Activated CD8-positive, alpha-beta T cell treated with anti-CD3 and anti-CD28 coated beads, Interleukin-2, amount 10 ng/mL, durations not matched to agents 7 days and 5 days (primary cell): ENCODE measurements at places on chromosomes 7 and 10. TPM values are rescaled to one million over a fixed set of nuclear protein-coding genes. Genes with fewer than 3 reads are reported as not detected.

PPP1R17 gene
- not detected for total RNA-seq

GRCh38 chr10:35192645-35193249 is 66.1 kb downstream of the CREM start:
- DNase-seq = no peak

SYPL1 gene
- 52.4 TPM for total RNA-seq

GRCh38 chr7:116172353-116172752 is 38.0 kb upstream of the TES start:
- no peak for DNase-seq

DNA sequence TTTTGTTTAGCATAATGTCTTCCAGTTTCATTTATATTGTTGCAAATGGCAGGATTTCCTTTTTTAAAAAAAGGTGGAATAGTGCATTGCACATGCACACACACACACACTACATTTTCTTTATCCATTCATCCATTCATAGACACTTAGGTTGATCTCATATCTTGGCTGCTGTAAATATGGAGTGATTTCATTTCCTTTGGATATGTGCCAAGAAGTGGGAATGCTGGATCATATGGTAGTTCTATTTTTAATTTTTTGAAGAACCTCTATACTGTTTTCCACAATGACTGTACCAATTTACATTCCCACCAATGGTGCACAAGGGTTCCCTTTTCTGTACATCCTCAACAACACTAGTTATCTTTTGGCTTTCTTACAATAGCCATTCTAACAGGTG is 68.9 kb downstream of the EBLN1 start:
- DNase-seq = no peak

- no peak for DNase-seq
Measured at GRCh38 chr7:27546610-27547009, 116.1 kb downstream of the HIBADH start.

PCLO gene
- not detected for total RNA-seq

GRCh38 chr10:17516376-17516775 is 62.0 kb upstream of the ST8SIA6 start:
- no peak for DNase-seq

DNA sequence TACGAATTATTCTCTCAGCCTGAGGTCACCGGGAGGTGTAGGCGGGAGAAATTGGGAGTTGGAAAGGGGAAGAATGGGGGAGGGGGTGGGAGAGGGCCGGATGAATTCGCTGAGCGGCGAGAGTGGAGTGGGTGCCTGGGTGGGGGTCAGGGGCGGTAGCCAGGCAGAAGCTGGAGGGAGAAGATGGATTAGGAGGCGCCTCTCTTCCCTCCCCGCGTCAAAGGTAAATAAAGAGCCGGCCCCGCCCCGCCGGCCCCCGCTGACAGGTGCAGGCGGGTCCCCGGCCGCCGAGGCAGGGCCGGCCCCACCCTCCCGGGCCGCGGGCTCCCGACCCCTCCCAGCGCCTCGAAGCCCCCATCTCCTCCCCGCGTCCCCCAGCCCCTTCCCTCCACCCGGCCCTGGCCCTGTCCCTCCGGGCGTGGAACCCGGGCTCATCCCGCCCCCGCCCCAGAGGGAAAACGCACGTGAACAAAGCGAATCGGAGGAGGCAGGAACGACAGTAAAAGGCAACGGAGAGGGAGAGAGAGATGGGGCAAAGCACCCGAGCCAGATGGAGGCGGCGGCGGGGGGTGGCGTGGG is 872 bp downstream of the FAM131B start:
- DNase-seq = no peak

DNA sequence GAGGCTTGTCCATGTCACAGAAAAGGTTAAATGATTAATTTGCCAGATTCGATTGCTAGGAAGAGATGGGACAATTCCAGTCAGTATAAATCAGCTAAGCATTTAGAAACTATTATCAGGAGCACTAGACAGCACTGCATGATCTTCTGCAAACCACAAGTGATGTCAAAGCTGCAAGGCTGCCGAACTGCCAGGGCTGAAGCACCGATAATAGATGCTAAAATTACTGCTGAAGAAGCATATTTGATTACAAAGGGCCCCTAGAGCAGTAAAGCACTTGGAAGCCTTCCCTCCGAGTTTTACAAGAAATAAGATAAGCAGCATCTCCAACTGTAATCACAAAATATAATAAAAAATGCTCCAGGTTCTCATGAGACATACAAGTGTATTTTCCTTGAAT is 40.6 kb downstream of the RNLS start:
- no peak for DNase-seq

- no peak for DNase-seq
Measured at GRCh38 chr10:14556285-14556956, 218.3 kb downstream of the FAM107B start.

- DNase-seq = no peak
Measured at GRCh38 chr7:69825113-69825972, 227.1 kb downstream of the AUTS2 start.

DNA sequence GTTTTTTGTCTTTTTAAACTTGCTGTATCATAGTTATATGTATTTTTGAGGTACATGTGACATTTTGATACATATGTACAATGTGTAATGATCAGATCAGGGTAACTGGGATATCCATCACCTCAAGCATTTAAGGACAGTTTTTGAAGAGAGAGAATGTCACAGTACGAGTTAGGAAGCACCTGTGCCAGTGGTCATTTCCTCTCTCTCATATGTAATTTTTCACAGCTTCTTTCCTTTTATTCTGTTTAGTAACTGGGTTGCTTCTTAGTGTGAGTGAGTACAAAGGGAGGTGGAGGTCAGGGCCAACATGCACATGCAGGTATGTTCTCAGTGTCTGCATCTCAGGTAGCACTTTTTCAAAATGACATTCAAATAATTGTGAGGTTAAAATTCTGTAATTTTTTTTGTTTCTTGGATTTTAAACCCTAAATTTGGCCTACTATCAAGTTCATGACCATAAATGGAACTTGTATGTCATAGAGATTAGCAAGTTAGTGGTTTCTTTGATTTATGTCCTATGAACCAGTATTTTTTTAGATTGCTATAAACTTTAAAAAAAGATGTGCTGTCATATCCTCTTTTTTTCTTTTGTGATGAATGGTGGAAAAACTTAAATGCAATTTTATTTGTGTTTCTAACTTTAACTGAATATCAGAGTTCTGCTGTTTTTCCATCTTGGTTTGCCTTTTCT is 42.7 kb downstream of the SNX10 start:
- DNase-seq = no peak

- DNase-seq = no peak
Measured at GRCh38 chr7:29327455-29327854, 132.9 kb downstream of the CHN2 start.

MYL10 gene
- not detected for total RNA-seq

DNA sequence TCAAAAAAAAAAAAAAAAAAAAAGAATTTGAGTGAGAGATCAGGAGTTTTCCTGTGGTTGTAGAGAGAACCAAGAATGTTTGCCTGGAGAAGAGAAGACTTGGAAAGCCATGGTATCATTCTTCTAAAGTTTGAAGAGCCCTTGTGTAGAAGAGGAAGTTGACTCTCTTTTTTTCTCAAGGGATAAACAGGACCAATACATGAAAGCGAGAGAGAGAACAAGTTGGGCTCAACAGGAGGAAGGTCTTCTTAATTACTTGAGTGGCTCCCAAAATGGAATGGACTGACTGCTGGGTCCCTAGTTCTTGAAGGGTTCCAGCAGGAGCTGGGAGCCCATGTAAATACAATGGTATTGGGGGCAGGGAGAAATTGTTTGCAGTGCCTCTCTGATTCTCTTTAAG is 173.3 kb upstream of the ADO start:
- DNase-seq = no peak

DNA sequence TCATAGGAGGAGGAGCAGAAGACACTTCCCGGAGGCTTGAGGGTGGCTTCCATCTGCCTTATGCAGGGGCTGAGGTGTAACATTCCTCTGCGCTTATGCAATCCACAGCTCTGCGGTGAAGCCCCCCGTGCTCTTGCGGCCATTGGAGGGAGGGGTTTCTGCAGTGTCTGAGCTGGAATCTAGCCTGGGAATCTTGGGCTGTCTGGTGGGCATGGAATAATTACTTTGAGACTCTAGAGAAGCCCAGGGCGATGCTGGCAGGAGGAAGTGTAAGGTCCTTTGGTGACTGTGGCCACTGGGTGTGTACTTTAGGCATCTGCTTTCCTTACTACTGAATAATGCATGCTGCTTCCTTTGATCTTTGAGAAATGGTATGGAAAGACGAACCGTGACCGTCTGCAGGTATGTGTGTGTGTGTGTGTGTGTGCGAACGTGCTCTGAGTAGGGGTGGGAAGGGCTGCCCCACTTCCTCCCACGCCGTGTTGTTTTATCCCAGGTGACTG is 181.0 kb downstream of the PRPF18 start:
- DNase-seq = no peak

- DNase-seq = no peak
Measured at GRCh38 chr7:25758559-25758958, 393.4 kb upstream of the NFE2L3 start.

DNA sequence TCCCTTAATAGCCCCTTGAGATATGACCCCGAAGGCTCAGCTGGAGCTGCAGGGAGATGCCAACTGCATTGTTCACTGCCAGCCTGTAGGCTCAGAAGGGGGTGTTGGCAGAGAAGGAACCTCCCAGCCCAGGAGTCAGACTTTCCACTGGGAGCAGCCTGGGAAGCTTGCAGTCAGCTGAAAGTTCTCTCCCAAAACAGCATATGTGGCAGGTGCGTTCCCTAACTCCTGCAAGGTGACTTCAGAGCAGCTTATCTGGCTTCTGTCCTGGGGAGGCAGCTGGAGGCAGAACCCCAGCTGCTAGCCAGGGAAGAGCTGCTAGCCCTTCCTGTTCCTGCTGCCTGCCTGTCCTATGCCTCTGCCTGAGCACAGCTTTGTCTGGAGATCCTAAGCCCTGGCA is 8.1 kb downstream of the SFTPA2 start:
- no peak for DNase-seq

GRCh38 chr10:114343623-114344505 is 60.4 kb downstream of the AFAP1L2 start:
- no peak for DNase-seq

KCNIP2 gene
- 2.7 TPM for total RNA-seq

- DNase-seq = no peak
Measured at GRCh38 chr10:59281861-59282260, 80.5 kb downstream of the FAM13C start.

DNA sequence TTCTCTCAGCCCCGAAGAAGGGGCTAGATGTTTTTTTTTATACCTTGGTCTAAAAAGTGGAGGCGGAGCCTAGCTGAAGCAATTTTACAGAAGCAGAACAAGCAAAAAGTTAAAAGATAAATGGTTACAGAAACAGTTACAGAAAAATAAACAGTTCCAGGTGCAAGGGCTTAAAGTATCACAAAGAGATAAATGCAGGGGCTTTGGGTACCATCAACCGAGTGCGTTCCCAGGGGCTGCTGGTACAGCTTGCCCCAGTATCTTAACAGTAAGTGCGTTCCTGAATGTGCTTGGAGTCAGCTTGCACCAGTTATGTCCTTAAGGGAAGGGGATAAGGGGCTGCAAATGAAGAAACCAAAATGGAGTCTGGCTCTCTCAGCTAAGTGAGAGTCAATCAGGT is 173.9 kb upstream of the MBL2 start:
- no peak for DNase-seq

DNA sequence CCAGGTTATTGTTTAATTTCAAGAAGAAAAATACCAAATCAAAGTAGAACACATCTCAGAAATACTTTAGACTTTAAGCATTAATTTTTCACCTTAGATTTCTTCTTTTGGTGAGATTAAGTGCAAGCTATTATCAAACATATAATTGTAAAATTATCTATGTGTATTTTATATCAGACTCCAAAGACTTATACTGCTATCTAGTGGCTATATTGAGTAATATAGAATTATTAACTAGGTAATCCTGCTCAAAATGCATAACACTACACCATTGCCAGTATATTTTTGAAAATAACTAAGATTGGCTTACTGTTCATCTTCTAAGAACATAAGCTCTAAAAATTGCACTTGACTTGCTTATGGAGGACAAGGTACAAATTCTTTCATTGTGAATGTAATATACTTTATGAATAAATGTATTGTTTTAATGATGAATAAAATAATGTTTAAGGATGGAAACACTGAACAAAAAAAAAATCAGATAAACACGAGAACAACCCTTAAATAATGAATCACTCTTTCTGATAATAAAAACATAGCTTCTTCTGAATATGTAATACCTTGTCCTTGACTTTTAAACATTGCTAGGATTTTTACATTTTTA is 86.7 kb upstream of the GNAI1 start:
- no peak for DNase-seq

DNA sequence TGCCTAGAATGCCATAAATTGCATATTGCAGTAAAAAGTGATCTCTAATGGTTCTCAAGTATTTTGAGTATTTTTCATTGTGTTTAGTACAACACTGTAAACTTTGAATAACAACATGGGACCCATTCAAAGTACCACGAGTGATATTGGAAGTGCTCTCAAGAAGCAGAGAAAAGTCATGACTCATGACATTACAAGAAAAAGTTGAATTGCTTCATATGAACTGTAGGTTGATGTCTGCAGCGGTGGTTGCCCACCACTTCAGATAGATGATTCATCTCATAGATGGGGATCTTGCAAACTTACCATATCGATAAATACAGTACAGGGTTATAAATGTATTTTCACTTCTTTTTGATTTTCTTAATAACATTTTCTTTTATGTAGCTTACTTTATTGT is 33.9 kb downstream of the ENTPD1 start:
- DNase-seq = no peak

GRCh38 chr7:108604307-108605077 is 34.8 kb downstream of the DNAJB9 start:
- DNase-seq = no peak

DNA sequence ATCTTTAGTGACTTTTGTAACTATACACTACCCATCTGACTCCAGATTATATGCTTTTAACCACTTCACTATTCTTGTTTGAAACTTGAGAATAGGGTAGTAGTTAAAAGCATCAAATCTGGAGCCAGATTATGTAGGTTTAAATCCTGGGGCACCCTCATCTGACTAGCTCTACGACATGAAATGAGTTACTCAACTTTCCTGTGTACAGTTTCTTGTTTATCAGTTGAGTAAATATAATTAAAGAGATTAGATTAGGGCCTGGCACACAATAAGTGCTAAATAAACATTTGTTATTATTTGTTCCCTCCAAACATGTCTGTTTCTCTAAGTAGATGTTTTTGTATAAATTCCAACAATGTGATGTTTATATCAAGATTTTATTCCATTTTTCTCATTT is 485.3 kb upstream of the LRRTM3 start:
- DNase-seq = no peak

- DNase-seq = no peak
Measured at GRCh38 chr10:61475449-61475873, 22.3 kb upstream of the TMEM26 start.

- no peak for DNase-seq
Measured at GRCh38 chr7:289209-289755, 688 bp upstream of the FOXL3 start.

ABCB4 gene
- not detected for total RNA-seq

- DNase-seq = no peak
Measured at GRCh38 chr10:18437486-18437885, 213.9 kb downstream of the NSUN6 start.

GRCh38 chr7:43944286-43944685 is 18.1 kb downstream of the UBE2D4 start:
- no peak for DNase-seq

OPALIN gene
- total RNA-seq = not detected

EBF3 gene
- not detected for total RNA-seq
